ENCODE measurements at places on chromosomes 6 and 20.
A peak's percentile ranks its signal among the peaks of the same experiment; 100 is the strongest.

GRCh38 chr6:10136636-10137035 lies 278.2 kb downstream of the TFAP2A start:
- no peak for DNase-seq

- no peak for DNase-seq
These were observed 121.4 kb upstream of the NRSN1 start for GRCh38 chr6:24004659-24005058.

DNA sequence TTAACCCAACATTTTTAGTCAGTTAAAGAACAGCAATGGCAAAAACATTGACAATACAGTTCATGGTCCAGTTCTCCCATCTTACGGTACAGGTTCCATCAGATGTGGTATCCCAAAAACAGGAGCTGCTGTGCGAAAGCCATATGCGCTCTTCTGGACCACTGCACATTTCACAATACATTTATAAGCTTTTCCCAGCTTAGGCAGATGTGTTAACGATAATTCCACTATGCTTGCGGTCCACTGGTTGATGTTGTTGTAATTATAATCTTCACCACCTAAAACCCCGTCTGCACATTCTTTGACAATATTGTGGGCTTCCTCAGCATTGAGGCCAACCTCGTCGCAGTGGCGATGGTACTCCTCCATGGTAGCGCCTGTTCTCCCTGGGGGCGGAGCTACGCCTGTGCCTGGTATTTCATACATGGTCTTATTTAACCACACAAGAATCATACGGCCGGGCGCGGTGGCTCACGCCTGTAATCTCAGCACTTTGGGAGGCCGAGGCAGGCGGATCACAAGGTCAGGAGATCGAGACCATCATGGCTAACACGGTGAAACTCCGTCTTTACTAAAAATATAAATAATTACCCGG lies 52.0 kb downstream of the BFSP1 start:
- DNase-seq = no peak

GRCh38 chr6:6919173-6919572 lies 188.6 kb upstream of the RREB1 start:
- DNase-seq = no peak

DNA sequence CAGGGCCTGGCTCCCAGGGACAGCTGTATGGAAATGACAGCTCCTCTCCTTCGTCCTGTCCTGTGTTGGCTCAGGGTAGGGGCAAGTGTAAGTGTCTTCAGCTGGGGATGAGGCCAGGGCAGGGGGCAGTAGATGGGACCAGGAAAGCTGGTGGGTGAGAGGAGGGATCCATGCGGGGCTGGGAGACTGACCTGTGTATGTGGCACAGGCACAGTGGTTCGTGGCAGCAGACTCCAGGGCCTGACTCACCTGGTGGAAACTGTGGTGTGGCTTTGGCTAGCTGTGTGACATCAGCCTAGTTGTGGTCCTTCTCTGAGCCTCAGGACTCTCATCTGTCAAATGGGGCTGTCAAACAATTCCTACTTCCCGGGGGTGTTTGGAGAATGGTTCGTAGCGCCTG lies 13.7 kb upstream of the SCRT2 start:
- DNase-seq = no peak

DNA sequence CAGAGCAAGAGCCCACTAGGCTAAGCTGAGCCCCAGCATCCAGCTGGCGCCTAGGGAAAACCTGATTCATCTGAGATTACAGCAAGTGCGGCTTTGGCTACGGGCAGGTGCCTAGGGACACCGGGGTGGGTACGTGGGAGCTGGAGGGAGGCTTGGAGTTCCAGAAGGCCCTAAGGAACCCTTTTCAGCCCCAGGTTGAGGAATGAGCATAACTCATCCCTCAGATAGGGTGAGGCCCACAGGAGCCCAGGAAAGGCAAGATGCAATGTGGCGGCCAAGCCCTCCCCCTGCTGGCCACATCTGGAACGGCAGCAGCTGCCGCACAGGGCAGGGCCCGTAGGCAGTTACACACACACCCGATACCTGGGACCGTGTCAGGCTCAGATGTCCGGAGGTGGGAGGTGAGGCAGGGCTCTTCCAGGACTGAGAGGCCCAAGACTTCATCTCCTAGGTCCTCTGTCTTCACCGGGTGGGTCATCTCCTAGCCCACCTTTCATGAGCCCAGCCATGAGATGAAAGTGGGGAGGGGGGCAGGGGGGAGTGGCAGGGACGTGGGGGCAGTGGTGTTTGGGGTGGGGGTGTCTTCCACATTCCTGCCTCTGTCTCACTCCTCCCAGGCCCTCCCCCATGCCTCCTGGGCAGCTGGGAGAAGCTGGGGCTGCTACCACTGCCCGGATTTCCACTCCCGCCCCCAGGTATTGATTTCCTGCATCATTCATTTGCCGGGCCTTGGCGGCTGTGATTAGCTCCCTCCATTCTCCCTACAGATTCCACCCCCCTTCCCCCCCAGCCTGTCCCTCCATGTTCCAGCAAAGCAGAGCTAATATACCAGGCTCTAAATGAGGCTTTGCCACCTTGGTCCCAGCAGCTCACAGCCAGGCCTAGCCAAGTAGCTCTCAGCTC lies 5.5 kb downstream of the MDGA1 start:
- DNase-seq = peak; percentile 71

GRCh38 chr6:143673669-143674068 lies 4.1 kb upstream of the PHACTR2 start:
- peak; percentile 71 for DNase-seq

DNA sequence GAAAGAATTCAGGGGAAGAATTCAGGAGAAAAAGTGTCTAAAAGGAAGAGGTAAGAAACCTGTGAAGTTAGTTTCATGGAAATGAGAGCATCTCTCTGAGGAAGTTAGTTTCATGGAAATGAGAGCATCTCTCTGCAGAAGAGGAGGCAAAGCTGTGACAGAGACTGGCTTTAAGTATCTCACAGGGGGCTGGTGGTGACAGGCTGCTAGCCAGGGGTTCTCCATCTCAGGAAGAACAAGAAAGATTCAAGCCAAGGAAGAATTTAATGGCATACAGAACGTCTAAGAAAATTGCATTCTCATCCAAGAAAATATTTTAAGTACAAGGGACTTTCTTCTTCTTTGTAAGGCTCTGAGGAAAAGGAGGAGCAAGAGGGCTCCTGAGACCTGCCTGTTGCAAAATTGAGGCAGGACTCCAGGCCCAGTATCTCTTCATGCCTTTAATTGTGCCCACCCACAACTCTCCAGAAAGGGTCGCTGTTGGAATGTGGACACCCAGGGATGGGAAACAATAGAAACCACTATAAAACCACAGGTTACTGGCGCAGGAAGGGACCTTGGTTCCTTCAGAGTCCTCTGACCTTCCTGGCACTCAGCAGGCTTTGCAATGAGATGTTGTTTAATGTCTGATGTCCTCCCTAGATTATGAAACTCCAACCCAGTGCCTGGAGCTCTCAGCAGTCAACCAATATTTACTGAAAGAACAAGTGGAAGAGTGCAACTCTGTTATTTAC lies 136.8 kb downstream of the FNDC1 start:
- DNase-seq = no peak

All from thyroid gland (tissue), 4 donors.